Fibroblast of the aortic adventitia (primary cell): ENCODE measurements at places on chromosomes 2 and 18. TPM values are rescaled to one million over a fixed set of nuclear protein-coding genes. Genes with fewer than 3 reads are reported as not detected.

Gene ITSN2
- 23.9 and 32.4 TPM in 2 replicates for total RNA-seq

Gene CNTNAP5
- total RNA-seq, result under 0.01 TPM in 1 of 2 replicates, not detected in the other

Gene QPCT
- total RNA-seq, result 1.7 and 8.3 TPM in 2 replicates

Gene HOXD8
- total RNA-seq, result 0.45 and 0.49 TPM in 2 replicates

Gene CCNT2
- 18.1 and 25.8 TPM in 2 replicates for total RNA-seq

Gene LHCGR
- 0.25 TPM in 1 of 2 replicates, not detected in the other for total RNA-seq

Gene NAGK
- 58.1 and 63.0 TPM in 2 replicates for total RNA-seq

Gene REEP1
- 0.27 TPM in 1 of 2 replicates, not detected in the other for total RNA-seq

Gene ABCG5
- not detected in 2 replicates for total RNA-seq

Gene AQP4
- total RNA-seq, result not detected in 2 replicates

Gene STARD6
- total RNA-seq, result not detected in 2 replicates

Gene POMC
- total RNA-seq, result 0.63 and 7.5 TPM in 2 replicates

Gene PID1
- 0.57 and 13.0 TPM in 2 replicates for total RNA-seq

Gene DTNB
- 4.1 and 11.7 TPM in 2 replicates for total RNA-seq

Gene CD207
- total RNA-seq, result not detected in 2 replicates

Gene SLC11A1
- 0.09 and 0.33 TPM in 2 replicates for total RNA-seq

Gene ACTG2
- 2.4 TPM in 1 of 2 replicates, not detected in the other for total RNA-seq

Gene TMEM178A
- 0.36 TPM in 1 of 2 replicates, not detected in the other for total RNA-seq

Gene SKOR2
- not detected in 2 replicates for total RNA-seq

Gene ARL6IP6
- 13.6 and 40.3 TPM in 2 replicates for total RNA-seq

Gene ST6GAL2
- 0.09 and 0.16 TPM in 2 replicates for total RNA-seq

Gene TMEM163
- total RNA-seq, result not detected in 2 replicates

Gene TFCP2L1
- under 0.01 TPM in 1 of 2 replicates, not detected in the other for total RNA-seq

Gene SERPINB13
- not detected in 2 replicates for total RNA-seq

Gene BMP10
- total RNA-seq, result not detected in 2 replicates

Gene AKAIN1
- total RNA-seq, result not detected in 2 replicates

Gene PSMA8
- not detected in 2 replicates for total RNA-seq

Gene DNPEP
- total RNA-seq, result 33.2 and 55.0 TPM in 2 replicates

Gene CERKL
- total RNA-seq, result 0.27 TPM in 1 of 2 replicates, not detected in the other

Gene CDH7
- not detected in 2 replicates for total RNA-seq

Gene ATRAID
- 135 and 216 TPM in 2 replicates for total RNA-seq

Gene FAM110C
- total RNA-seq, result not detected in 2 replicates

Gene MC5R
- not detected in 2 replicates for total RNA-seq

Gene CHRND
- total RNA-seq, result not detected in 2 replicates

Gene ATG16L1
- 28.6 and 53.1 TPM in 2 replicates for total RNA-seq

Gene TFPI
- total RNA-seq, result 72.5 and 596 TPM in 2 replicates

Gene PLCL1
- 12.4 and 17.7 TPM in 2 replicates for total RNA-seq

Gene GPR75
- 0.25 and 2.4 TPM in 2 replicates for total RNA-seq

Gene SGPP2
- total RNA-seq, result not detected in 2 replicates

Gene NR4A2
- 0.41 and 0.81 TPM in 2 replicates for total RNA-seq

Gene EVX2
- not detected in 2 replicates for total RNA-seq

Gene C1QL2
- total RNA-seq, result not detected in 2 replicates

Gene ZSWIM2
- total RNA-seq, result 0.18 TPM in 1 of 2 replicates, not detected in the other

Gene NOL4
- not detected in 2 replicates for total RNA-seq

Gene LRATD1
- 0.08 and 0.36 TPM in 2 replicates for total RNA-seq

Gene INHA
- 0.18 and 2.0 TPM in 2 replicates for total RNA-seq

Gene CFAP65
- total RNA-seq, result not detected in 2 replicates

Gene ANO7
- total RNA-seq, result 1.1 and 1.7 TPM in 2 replicates

Gene PSMG2
- 58.0 and 126 TPM in 2 replicates for total RNA-seq
